Activated naive CD8-positive, alpha-beta T cell treated with anti-CD3 and anti-CD28 coated beads for 36 hours (primary cell): ENCODE measurements at places on chromosomes 2 and 18. TPM values are rescaled to one million over a fixed set of nuclear protein-coding genes. Genes with fewer than 3 reads are reported as not detected.

DNA sequence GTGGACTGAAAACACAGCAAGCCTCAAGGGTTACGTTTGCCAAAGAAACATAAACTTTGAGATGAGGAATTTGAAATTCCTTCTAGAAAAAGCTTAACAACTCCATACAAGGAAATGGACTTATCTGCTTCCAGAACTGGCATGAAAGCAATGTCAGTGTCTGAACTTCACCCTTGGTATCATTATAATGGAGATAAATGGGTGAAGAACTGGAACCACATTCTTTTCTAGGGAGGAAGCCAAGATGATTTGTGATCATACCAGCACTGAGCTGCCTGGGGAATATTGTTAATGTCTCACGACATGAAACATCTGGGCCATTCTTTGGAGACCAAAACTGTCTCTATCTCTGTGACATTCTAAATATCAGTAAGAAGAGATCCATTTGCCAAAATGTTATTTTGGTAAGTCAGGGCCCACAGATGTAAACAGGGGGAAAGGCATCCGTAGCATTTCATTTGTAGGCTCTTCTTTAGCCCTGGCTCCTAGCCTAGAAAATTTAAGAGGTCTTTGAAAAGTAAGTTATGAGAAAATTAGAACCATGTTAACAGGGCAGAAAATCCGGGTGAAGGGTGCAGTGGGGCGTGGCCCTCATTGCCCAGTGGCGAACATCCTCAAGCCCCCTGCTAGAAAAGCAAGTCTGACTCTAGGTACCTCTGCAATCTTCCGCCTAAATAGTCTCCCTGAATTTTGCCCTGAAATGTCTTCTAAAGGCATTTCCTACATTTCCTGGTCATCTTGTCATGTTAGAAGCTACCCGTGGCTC, 295.3 kb upstream of the EPAS1 start:
- no peak for DNase-seq

The HAAO gene
- 1.1 TPM for total RNA-seq

The TFCP2L1 gene
- total RNA-seq: 0.06 TPM

DNA sequence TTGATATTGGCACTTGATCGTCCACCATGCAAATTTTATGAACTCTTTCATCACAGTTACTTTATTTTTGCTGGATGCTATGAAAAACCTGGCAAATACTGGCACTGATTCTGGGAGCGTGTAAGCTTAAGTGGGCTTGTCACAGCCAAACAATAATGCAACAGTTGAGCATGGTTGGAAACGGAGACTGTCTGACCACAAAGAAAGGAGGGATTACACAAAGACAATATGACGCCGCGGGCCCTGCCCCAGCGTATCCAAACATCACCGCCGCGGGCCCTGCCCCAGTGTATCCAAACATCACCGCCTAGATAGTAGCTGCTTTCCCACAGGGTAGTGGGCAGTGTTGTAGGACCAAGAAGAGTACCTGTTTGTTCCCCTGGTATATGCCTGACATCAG, 135.9 kb downstream of the PRPF40A start:
- DNase-seq: no peak
